Caco-2 (cell line): ENCODE measurements at places on chromosomes 11 and 22. TPM values are rescaled to one million over a fixed set of nuclear protein-coding genes. Genes with fewer than 3 reads are reported as not detected.

DNA sequence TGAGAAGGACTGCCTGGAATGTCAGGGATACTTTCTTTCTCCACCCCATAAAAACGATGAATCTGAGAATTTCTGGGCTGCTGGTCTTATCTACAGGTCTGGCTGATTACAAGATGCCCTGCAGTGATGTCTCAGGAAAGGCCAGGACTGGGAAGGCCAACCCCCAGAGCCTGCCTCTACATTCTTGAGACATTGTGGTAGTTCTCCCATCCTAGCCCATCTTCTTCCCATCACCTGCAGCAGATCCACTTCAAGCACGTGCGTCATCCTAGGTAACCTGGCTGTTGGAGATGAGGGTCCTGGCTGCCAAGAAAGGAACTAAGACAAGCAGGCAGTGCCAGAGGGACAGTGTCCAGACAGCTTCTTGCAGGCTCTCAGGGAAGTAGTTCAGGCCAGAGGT is 44.1 kb upstream of the E2F8 start:
- DNase-seq: no peak

DNA sequence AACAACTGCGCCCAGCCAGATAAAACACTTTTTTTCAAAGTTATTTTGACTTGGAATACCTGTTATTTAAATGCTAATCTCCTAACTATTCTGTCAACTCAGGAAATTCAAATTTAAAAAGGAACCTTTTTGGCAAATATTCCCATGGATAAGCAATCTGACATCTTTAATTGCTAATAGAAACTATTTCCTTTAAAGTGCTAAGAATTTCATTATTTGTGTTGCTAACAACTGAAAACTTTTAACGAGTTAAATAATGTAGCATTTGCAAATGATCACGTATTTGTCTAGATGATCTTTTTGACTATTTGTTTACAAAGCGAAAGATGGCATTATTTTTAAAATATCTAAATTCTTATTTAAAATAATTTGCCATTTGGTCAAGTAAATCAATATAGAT is 28.8 kb downstream of the CSTF3 start:
- DNase-seq: no peak

DNA sequence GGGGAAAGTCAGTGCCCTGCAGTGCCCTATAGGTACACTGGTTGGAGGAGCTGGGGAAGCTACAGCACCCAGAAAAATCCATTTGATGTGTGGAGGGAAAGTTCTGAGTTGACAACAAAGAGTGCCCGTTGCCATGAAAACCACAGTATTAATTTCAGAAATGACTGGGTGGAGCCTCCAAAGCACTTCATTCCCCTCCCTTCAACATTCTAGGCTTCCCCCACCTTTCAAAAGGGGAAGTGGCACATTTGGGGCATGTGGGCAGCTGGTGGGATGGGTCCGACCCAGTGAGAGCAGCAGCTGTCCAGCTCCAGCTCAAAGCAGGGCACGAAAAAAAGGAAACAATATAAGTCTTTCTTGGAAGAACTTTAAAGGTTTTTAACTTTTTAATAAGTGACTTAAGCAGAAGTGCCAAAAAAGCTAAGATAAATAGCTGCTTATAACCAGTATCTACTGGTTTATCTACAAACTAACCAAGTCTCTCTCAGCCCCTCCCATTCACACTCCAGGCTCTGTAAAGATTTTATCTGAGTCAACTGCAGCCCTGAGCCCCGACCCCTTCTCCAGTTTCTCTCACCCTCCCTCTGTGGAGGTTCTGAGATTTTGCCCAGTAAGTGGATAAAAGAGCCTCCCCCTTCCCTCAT is 9.0 kb upstream of the AHNAK start:
- no peak for DNase-seq

DNA sequence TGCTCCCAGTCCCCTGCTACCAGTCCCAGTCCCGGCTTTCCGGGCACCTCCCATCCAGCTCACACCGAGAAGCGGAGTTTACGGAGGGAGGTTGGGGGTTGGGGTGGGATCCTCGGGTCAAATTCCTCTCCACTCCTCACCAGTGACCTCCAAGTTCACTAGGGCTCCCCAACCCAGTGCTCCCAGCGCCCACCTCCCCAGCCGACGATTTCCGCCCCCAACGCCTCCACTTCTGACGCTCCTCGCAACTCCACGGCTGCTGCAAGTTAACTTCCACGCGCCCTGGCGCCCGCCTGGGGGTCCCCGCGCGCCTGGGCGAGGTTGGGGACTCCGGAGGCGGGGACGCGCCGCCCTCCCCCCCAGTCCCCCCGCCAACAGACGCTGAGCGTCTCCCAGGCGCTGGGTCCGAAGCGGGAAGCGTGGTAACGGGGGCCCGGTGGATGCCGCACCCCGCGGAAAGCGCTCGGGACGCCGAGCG is 526 bp downstream of the TPST2 start:
- peak; percentile 37 for DNase-seq

- no peak for DNase-seq
These were observed 10.5 kb upstream of the OR2AT4 start for GRCh38 chr11:75107187-75107586.

DNA sequence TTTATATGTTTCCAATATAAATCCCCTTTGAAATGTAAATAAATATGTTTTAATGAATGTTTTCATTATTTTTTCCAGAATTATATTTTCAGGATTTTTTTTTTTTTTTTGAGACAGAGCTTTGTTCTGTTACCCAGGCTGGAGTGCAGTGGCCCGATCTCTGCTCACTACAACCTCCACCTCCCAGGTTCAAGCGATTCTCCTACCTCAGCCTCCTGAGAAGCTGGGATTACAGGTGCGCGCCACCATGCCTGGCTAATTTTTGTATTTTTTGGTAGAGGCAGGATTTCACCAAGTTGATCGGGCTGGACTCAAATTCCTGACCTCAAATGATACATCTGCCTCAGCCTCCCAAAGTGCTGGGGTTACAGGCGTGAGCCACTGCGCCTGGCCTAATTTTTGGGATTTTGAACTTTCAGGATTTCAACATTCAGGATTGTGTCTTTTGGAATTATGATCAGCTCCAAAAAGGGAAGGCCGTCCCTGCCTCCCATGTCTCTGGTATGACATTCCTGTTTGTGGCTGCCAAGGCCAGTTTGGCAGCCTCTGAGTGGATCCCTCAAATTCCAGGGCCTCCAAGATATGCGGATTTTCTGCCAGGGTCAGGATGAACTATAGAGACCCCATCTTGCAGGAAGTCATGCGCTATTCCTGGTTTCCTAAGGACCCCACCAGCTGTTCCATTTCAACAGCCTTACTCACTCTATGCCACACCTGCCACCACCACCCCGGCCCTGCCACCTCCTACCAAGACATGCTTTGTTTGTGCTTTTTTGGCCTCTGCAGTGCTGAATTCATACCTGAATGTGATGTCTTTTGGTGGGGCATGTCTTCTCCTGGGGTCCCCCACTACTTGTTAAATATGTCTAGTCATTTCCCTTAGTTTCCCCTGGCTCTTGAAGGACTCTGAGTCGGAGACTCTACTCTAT is 21.9 kb upstream of the TMPRSS4 start:
- DNase-seq: peak; percentile 17

- no peak for DNase-seq
These were observed 29.8 kb downstream of the CAPN1 start for GRCh38 chr11:65211293-65212105.

ZBTB16 gene
- total RNA-seq: 10.6 and 12.7 TPM in 2 replicates

TNNT3 gene
- 0.88 and 2.8 TPM in 2 replicates for total RNA-seq

SCUBE2 gene
- 3.1 and 3.2 TPM in 2 replicates for total RNA-seq

IGLL1 gene
- not detected in 2 replicates for total RNA-seq

KREMEN1 gene
- 28.7 and 29.7 TPM in 2 replicates for total RNA-seq
